ENCODE measurements at places on chromosomes 7 and 10. TPM values are rescaled to one million over a fixed set of nuclear protein-coding genes. Genes with fewer than 3 reads are reported as not detected.

GRCh38 chr10:24343686-24344085, 134.7 kb downstream of the KIAA1217 start:
- H3K36me3 ChIP-seq: no peaks in the 10 kb centered on the region
- H3K27me3 ChIP-seq: no peaks in the 10 kb centered on the region
- peaks cover 27% of the 10 kb centered on the region for H3K4me1 ChIP-seq
- peak; percentile 41 for DNase-seq
- H3K27ac ChIP-seq: peak overlapping the region; percentile 88

GRCh38 chr10:128812000-128812399, 655.0 kb upstream of the MGMT start:
- H3K4me3 ChIP-seq: no peak overlapping the region
- H3K27me3 ChIP-seq: no peaks in the 10 kb centered on the region
- H3K4me1 ChIP-seq: no peaks in the 10 kb centered on the region
- H3K36me3 ChIP-seq: no peaks in the 10 kb centered on the region
- DNase-seq: no peak

- no peaks in the 10 kb centered on the region for H3K27me3 ChIP-seq
- DNase-seq: no peak
- no peak overlapping the region for H3K4me3 ChIP-seq
- no peak overlapping the region for H3K27ac ChIP-seq
- no peaks in the 10 kb centered on the region for H3K36me3 ChIP-seq
These were observed 83.6 kb upstream of the SEMA3C start for GRCh38 chr7:81002421-81002820.

- no peak overlapping the region for H3K4me3 ChIP-seq
- H3K4me1 ChIP-seq: peaks cover 40% of the 10 kb centered on the region
- H3K27ac ChIP-seq: no peak overlapping the region
- H3K36me3 ChIP-seq: no peaks in the 10 kb centered on the region
- no peak for DNase-seq
These were observed 276.5 kb downstream of the HDAC9 start for GRCh38 chr7:18771834-18772566.

- H3K4me3 ChIP-seq: no peak overlapping the region
- H3K27me3 ChIP-seq: no peaks in the 10 kb centered on the region
- DNase-seq: no peak
- peaks cover 11% of the 10 kb centered on the region for H3K4me1 ChIP-seq
- no peak overlapping the region for H3K27ac ChIP-seq
- no peaks in the 10 kb centered on the region for H3K36me3 ChIP-seq
These were observed 47.2 kb upstream of the PLPP4 start for GRCh38 chr10:120409816-120410215.

GRCh38 chr10:128863823-128864405, 603.1 kb upstream of the MGMT start:
- no peak overlapping the region for H3K4me3 ChIP-seq
- DNase-seq: no peak
- no peaks in the 10 kb centered on the region for H3K36me3 ChIP-seq
- no peak overlapping the region for H3K27ac ChIP-seq
- H3K27me3 ChIP-seq: no peaks in the 10 kb centered on the region

MACROH2A2 gene
- 13.8 TPM for total RNA-seq
